ENCODE measurements at places on chromosomes 11 and 22.

DNA sequence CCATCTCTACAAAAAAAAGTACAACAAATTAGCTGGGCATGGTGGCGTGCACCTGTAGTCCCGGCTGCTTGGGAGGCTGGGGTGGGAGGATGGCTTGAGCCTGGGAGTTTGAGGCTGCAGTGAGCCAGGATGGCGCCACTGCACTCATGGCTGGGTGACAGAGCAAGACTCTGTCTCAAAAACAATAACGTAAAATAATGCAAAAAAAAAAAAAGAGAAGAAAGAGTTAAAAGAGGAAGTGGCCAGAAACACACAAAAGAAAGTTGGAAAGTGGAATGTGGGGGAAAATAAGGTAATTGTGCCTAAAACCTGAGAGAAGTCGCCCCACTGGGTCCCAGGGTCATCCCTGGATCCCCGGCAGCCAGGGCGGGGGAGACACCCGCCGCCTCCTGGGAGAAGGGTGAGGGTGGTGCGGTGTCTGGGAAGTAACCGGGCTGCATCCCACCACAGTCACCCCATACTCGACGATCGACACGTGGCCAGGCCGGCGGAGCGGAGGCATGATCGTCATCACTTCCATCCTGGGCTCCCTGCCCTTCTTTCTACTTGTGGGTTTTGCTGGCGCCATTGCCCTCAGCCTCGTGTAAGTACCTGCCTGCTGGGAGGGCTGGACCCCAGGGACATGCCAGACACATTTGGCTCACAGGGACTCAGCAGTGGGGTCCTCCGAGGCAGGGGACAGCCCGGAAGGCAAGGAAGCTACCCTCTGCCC lies 8.1 kb downstream of the UPK3A start:
- no peak for DNase-seq

DNA sequence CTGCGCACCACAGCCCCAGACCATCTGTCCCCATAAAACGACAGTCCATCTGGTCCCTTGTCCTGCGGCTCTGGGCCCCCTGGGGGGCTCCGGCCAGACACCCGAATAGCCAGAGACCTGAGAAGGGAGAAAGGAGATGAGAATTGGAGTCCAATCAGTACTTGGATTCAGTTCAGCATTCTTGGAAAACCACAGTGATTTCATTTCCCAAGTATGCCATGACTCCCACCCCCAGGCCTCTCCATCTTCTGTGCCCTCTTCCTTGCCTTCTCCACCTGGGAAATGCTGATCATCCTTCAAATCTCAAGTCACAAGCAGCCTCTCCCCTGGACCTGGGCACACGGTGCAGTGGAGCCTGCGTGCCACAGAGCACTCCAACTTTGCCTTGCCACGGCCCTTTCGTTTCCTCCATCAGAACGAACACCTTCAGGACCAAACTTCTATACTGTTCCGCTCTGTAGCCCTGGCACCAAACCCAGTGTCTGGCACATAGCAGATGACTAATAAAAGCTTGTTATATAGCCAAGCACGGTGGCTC lies 10.9 kb upstream of the MFNG start:
- DNase-seq = no peak

GRCh38 chr22:37146051-37146385 lies 3.7 kb downstream of the IL2RB start:
- DNase-seq = no peak

DNA sequence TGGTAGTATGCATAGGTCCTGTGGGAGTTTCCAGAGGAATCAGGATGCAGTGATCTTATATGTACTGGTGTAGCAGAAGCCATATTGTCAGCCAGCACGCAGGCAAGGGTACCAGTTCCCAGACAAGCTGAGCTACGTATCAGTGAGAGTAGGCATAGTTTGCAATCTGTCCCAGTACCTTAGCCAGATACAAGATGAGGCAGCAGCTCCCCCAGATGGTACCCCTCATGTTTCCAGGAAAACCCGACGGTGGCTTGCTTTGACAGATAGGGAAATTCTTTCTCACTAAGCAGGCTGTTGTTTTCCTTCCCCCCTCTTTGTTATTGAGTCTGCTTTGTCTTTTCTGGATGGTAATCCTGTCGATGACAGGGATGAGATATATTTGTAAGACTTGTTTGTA lies 109.7 kb upstream of the RRM1 start:
- no peak for DNase-seq

DNA sequence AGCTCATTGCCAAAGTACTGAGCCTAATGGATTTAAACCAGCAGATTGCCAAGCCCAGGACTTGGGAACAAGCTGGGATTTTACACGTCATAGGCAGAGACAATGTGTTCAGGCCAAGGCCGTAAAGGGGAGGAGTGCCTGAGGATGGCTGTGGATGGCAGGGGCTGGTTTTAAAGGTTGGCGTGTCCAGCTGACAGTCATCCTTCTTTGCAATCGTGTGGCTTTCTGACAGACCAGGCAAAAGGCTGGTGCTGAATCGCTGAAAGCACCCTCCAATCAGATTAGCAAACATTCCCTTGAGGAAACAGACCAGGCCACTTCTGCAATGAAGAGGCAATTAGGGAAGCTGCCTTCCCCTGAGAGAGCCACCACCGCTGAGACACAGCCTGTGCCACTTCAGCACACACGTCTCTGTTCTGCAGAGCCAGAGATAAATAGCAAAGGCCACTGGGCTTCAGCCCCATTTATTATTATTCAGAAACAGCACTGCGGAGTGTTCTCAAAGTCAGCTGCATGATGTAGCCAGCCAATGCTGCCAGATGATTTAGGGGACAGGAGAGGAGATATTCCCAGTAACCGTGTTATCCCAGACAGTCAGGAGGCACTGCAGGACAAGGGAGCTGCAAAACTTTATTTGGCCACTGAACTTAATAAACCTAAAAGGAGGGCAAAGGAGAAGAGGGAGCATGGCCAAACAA lies 54.2 kb upstream of the CSNK2A3 start:
- DNase-seq = peak; percentile 31

DNA sequence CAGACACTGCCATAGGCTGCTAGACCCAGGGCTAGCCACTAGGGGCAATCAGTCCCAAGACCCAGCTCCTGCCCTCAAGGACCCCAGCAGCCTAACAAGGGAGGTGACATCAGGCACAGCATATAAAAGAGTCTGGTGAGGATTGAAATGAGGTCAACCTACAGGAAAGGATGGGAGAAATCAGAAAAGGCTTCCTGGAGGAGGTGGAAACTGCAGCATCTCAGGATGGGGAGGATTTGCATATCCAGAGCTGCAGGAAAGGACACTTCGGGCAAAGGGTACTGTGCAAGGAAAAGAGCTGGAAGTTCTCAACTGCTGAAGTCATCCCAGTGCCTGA lies 2.9 kb upstream of the ARFGAP2 start:
- no peak for DNase-seq

DNA sequence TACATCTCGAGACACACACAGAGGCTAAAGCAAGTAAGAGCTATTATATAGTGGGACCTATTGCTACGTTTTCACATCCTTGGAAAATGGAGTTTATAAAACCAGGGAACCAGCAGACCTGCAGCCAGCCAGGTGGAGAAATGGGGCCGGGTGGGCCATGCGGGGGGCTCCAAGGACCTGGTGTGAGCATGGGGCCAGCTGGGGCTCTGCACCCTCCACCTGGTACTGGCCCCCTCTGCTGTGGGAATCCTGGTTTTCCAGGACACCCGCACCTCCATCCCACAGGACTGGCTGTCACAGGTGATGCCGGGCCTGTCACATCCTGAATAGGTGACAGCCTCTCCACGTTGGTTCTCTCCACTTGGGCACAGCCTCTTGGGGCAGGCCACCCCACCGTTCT lies 11.3 kb downstream of the DHCR7 start:
- no peak for DNase-seq

DNA sequence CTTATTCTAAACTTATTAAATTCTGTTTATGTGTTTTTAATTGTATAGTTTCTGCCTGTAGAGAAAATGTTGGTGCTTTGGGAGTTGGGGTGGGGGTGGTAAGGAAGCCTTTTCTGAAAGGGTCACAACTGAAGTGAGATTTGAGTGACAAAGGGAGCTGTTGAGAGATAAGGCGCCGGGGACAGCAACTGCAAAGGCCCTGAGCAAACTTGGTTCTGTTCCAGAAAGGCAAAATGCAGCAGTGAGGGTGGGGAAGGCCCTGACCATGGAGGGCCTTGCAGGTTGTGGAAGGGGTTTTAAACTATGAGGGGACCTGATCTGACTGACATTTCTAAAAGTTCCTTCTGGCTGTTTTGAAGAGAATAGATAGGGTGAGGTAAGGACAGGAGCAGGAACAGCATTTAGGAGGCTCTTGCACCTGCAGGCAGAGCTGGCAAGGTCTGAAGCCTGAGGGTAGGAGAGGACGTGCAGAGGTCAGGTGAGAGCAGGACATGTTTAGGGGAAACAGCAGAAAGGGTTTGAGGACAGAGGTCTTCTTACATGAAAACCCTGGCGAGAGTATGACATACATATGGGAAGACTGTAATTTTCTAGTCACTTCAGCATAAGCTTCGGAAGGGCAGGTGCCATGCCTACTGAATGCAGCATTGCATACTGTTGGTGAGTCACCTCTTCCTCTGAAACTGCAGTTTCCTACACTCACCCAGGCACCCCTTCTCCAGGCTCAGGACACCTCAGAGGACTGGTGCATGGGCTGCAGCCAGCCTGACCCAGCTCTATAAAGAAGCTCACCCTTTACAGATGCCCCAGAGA lies 190.7 kb downstream of the SNX19 start:
- no peak for DNase-seq

- no peak for DNase-seq
Measured at GRCh38 chr11:88313441-88313840, 24.1 kb downstream of the CTSC start.

DNA sequence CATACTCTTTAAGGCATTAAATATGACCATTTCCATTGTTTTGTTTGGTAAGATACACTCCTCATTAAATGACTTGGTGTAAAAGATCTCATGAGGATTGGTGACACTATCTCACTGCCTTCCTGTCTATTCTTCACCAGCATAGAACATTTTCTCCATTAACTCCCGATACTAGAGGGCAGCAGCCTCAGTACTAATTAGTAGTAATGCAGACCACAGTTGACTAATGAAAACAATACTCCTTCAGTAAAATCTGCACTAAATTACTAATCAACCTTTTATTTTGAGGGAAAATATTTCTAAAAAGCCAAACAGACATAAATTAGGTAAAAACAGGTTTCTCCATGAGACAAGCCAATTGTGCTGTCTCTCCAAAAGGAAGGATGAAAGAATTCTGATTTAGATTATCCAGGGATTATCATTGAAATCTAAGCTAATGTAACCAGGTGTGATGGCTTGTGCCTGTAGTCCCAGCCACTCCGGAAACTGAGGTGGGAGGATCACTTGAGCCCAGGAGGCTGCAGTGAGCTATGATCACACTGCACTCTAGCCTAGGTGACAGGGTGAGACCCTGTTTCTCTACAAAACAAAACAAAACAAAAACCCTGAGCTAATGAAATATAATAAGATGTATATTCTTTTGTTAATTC lies 9.4 kb downstream of the PGM2L1 start:
- peak; percentile 49 for DNase-seq

- peak; percentile 99 for DNase-seq
Measured at GRCh38 chr11:65422633-65423515, at the start of gene NEAT1. Gene NEAT1 (plus strand): TSS chr11:65422798.
